SK-N-SH (cell line): ENCODE measurements at places on chromosomes 2 and 18. TPM values are rescaled to one million over a fixed set of nuclear protein-coding genes. Genes with fewer than 3 reads are reported as not detected.
A peak's percentile ranks its signal among the peaks of the same experiment; 100 is the strongest.

The SGPP2 gene
- 0.03 TPM in 2 replicates for polyA plus RNA-seq

- H3K27ac ChIP-seq: peak overlapping the region; percentile 100
- H3K36me3 ChIP-seq: no peaks in the 10 kb centered on the region; the same call in 1 of the 2 replicates
- no peaks in the 10 kb centered on the region; the same call in 1 of the 2 replicates for H3K27me3 ChIP-seq
- no peaks in the 10 kb centered on the region; the same call in 1 of the 2 replicates for H3K4me1 ChIP-seq
- DNase-seq: no peak
These were observed 145.8 kb downstream of the CLIP4 start for GRCh38 chr2:29261003-29261402.

GRCh38 chr2:103284750-103285149 is 522.9 kb downstream of the TMEM182 start:
- no peaks in the 10 kb centered on the region for H3K4me1 ChIP-seq
- no peak overlapping the region for H3K27ac ChIP-seq
- H3K4me3 ChIP-seq: no peak overlapping the region
- no peak for DNase-seq

- H3K27ac ChIP-seq: no peak overlapping the region
- DNase-seq: no peak
- H3K4me1 ChIP-seq: peaks cover 12% of the 10 kb centered on the region; the same call in 1 of the 2 replicates
- H3K4me3 ChIP-seq: no peak overlapping the region
- no peaks in the 10 kb centered on the region for H3K27me3 ChIP-seq
These were observed 5.4 kb upstream of the MTCL1 start for GRCh38 chr18:8699948-8700347.

GRCh38 chr2:220219371-220219770 is 591.9 kb downstream of the SLC4A3 start:
- H3K4me3 ChIP-seq: no peak overlapping the region
- no peaks in the 10 kb centered on the region for H3K4me1 ChIP-seq
- H3K36me3 ChIP-seq: no peaks in the 10 kb centered on the region
- DNase-seq: no peak
